ENCODE measurements at places on chromosomes 11 and 22.

DNA sequence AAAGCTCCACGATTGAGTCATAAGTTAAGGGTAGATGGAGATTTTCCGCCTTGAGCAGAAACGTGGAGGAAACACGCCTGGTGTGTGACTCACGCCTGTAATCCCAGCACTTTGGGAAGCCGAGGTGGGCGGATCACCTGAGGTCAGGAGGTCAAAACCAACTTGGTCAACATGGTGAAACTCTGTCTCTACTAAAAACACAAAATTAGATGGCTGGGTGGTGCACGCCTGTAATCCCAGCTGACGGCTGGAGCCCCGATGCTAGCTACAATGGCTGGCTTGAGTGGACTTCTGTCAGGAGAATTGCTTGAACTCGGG lies 17.3 kb upstream of the DGCR8 start:
- DNase-seq, result no peak

DNA sequence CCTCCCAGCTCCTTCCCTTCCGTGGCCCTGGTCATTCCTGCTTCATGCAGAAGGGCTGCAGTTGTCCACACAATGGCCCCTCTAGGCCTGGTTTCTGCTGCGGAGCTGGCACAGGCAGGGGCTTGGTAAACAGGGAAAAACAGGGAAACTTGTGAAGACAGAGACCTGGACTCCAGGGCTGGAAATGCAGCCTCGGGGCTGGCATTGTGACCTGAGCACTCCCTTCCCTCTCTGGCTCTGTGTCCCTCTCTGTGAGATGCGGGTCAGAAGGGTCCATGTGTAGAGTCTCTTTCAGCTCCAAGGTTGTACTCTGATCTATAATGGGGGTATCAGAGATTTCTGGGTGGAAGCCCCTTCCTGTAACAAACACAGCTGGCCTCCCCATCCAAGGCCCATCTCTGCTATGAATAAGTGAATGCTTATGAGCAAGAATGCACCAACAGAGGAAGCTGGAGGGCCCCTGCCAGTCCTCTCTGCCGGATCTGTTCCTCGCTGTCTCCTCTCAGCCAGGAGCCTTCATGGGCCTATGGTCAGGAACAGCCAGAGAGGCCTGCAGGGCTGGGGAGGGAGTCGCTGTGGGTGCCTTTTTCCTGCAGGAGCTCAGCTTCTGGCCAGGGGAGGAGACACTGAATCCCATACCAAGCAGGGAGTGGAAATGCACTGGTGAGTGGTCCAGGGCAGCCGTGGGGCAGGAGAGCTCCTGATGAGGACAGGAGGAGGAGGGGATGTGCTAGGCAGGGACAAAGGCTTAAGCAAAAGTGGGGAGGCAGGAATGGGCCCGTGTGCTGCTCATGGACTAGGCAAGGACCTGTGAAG lies 6.7 kb upstream of the DERL3 start:
- DNase-seq, result no peak

- no peak for DNase-seq
These were observed 486 bp downstream of the STIM1 start for GRCh38 chr11:3855808-3856491.

DNA sequence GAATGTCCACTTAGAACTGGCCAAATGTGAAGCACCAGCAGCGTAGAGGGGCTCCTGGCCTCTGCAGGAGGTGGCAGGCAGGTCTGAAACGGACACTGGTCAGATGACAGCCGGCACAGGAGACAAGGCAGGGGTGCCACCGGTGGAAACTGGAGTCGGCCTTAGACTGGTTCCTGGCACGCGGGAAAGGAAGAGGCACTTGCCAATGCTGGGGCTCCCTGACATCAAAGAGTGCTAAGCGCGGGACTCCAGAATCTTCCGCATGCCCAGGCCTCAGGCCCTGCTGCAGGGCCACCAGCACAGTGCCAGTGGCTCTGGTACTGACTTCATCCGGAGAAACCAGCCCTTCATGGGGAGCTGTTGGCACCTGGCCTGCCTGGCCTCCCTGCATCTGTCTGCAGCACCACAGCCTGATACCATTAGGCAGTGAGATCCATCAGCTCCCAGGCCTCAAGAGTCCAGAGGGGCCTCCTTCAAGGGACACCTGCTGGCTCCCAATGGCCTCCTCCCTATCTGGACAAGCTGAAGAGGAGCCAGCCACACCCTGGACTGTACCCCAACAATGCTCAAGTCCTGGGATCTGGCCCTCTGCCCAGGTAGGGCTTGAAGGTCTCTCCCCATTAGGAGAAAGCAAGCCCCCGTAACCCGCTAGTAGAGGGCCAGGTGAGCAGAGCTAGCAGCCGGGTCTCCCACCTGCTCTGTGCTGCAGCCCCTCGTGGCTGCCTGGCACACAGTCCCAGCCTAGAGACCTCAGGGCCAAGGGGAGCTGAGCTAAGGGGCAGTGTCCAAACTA lies 29.7 kb upstream of the GNB1L start:
- DNase-seq, result no peak

DNA sequence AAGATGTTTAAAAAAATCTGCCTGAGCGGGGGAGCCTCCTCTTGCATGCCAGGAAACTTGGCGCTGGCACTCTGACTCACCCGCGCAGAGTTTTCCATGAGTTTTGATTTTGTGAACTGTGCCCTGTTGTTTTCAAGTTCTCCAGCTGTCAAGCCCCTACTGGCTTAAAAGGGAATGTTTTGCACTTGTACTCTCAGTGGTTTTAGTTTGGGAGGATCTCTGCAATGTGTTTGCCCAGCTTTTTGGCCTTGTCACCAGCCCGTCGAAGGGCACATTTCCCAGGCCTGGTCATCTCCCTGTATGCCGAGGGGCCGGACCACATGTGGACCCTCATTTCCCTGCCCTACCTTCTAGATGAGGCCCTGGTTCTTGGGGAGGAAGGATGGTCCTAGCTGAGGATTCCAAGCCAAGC lies 12.2 kb downstream of the MRGPRF start:
- DNase-seq, result no peak

DNA sequence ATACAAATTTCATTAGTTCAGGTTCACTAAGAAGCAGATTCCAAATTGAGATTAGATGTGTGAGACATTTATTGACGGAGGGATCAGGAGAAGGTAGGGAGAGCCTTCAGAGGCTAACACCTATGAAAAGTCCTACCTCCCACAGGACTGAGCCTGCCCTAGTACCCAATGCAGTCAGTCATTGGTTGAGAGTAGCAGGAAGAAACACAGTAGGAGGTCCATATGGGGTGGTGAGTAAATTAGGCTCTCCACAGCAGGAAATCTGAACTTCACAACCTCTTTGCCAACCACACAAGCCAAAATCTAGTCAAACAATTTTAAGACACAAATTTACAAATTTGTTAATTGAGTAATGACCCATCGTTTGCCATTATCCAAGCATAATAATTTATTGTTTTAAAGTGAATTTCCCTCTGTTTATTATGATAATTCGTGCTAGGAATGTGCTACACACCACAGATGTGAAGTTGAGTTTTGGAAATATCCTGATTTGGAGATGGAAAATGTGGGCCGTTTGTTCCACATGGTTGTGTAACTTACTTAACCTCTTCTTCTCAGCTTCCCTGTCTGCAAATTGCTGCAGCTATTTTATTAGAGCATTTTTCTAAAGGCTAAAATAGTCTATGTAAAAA lies 542.1 kb downstream of the ETS1 start:
- no peak for DNase-seq

DNA sequence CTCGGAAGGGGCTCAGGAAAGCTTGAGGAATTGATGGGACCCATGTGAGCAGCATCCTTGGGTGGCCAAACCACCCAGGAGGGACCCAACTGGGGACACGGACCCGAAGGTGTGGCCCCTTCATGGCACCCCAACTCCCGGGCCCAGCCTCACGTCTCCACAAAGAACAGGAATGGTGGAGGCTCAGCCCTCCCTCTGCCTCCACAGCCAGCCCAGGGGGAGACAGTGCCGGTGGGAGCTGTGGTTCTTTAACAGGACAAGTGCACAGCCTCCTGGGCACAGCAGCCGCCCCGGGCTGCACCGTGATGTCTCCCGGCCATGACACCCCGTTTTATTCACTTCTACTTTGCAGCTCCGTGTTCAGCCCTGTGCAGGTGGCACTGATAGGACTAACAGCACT lies 587.2 kb downstream of the BRD1 start:
- DNase-seq, result no peak

- no peak for DNase-seq
These were observed 11.4 kb downstream of the UCP2 start for GRCh38 chr11:73971175-73971719.

GRCh38 chr22:30865656-30866055 lies 102.9 kb downstream of the MORC2 start:
- no peak for DNase-seq

DNA sequence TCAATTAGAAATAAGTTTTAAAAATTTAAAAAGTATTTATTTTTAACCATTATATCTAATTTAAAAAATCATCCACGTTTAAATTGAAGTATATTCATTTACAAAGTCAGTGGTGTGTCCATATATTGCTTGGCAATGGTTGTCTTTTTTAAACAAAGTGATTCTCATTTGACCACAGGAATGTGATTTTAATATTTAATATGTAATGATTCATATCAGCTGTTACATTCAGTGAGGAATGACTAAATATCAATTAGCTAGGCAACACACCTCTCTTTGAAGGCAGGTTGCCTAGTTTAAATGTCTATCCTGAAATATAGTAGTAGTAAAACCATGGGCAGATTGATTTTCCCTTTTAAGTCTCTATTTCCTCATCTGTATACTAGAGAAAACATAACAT lies 392.2 kb upstream of the CCDC179 start:
- DNase-seq, result no peak

GRCh38 chr22:50189184-50189848 lies 3.6 kb downstream of the TRABD start:
- DNase-seq, result no peak

GRCh38 chr11:75279273-75279672 lies 38.7 kb downstream of the TPBGL start:
- no peak for DNase-seq

GRCh38 chr11:64911142-64911541 lies 5.9 kb downstream of the ATG2A start:
- no peak for DNase-seq

- no peak for DNase-seq
These were observed 66.5 kb downstream of the FAM168A start for GRCh38 chr11:73531386-73531785.

GRCh38 chr22:37283393-37283937 lies 1.2 kb downstream of the CYTH4 start:
- peak; percentile 59 for DNase-seq

DNA sequence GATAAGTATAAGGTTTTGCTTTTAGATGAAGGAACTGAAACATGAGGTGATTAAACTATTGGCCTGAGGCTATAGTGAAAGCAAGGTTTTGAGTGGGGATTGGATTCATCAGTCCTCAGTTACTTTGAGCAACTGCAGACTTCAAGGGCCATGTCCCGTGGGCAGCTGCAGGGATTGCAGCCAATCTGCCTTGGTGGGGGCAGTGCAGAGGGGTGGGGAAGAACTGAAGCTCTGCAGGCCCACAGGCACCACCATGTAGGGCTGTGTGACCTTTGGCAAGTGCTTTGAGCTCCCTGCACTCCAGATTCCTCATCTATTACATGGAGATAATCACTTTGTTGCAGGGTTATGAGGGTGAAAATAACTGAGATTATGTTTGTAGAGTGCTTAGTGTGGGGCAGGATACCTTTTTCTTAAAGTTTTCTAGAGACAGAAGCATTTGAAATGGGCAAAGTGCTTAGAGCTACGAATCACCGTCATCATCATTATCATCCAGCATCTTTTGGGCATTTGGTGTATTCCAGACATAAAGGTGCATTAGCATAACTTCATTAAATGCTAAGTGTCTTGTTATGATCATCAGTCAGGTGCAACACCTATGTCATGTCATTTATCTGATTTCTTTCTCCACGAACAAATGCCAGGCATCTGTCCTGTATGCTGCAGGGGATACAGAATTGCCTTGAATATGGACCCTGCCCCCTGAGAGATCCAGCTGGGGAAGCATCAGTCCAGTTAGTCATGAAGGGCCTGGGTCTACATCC lies 72.1 kb upstream of the TENM4 start:
- no peak for DNase-seq

DNA sequence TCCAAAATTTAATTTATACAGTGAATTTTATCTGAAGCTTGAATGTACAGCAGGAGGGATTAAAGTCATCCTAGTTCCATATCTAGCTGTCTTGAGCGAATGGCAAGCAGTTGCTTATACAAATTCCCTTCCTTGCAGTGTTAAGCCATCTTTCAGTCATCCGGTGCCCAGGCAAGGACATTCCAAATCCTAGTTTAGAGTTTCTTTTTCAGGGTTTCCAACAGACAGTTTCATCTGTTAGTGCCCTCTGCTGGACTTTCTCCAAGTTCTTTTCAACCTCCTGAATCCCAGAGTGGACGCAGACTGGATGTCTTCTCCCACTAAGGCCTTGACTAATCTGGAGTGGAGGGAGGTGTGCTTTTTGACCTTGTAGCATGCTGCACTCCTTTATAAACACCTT lies 45.4 kb downstream of the GRAMD1B start:
- DNase-seq, result no peak

- no peak for DNase-seq
These were observed 225.6 kb downstream of the TMEM135 start for GRCh38 chr11:87263264-87263838.

DNA sequence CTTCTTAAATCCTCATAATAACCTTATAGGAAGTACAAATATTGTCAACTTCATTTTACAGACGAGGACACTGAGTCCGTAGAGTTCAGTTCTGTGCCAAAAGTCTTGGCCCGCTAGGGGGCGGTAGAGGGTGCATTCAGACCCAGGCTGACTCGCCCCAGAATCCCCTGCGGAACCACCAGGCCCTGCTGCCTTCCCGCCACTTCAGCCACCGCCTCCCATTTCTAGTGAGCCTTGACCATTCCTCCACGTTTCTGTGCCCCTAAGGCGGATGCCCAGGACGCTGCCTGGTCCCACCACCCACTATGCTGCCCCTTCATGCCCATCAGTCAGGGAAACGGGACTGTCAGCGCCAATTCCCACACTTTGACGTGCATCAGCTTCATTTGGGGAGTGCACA lies 19.1 kb downstream of the SYT13 start:
- DNase-seq, result no peak

DNA sequence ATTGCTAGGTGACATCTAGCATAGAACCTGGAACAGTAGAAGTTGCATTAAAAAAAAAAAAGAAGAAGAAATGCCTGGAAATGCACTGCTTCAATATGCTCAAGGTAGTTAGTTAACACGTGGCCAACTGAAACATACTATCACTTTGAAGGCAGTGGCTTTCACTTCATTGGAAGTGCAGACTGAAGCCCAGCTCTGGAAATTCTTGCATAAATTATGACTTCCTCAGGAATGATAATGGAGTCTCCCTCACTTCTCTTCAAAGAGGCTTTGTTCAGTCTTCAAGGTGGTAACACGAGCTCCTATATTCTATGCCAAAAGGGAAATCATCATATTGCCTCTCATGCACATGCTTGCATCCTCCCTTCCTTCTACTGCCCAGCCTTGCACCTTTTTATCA lies 715.9 kb upstream of the API5 start:
- no peak for DNase-seq

DNA sequence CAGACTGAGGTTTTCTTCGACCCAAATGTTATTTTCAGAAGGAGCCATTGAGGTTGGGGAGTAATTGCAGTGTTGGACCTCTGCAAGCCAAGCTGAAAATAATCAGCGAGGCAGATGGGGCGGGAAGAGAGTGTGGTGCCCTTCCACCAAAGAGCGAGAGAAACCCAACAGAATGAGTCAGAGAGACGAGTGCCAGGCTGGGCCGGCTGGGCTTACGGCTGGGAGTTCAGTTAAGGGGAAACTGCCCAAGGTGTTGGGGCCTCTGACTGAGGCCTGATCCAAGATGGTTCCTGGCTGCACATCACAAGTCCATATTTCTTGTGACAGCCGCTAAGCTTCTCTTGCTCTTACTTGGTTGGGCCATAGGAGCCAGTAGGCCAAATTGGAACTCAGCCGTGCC lies 30.4 kb upstream of the CREB3L1 start:
- DNase-seq, result no peak

GRCh38 chr11:34273099-34273498 lies 84.7 kb downstream of the ABTB2 start:
- no peak for DNase-seq
